ENCODE measurements at places on chromosomes 7 and 10.

GRCh38 chr7:155694851-155695250 lies 50.4 kb downstream of the RBM33 start:
- H3K27me3 ChIP-seq, result no peaks in the 10 kb centered on the region
- H3K4me1 ChIP-seq, result no peaks in the 10 kb centered on the region
- no peak overlapping the region for H3K4me3 ChIP-seq
- H3K36me3 ChIP-seq, result no peaks in the 10 kb centered on the region

GRCh38 chr10:61742812-61743211 lies 80.1 kb downstream of the CABCOCO1 start:
- H3K36me3 ChIP-seq, result no peaks in the 10 kb centered on the region
- H3K27ac ChIP-seq, result no peak overlapping the region
- H3K4me3 ChIP-seq, result no peak overlapping the region
- no peaks in the 10 kb centered on the region for H3K27me3 ChIP-seq

DNA sequence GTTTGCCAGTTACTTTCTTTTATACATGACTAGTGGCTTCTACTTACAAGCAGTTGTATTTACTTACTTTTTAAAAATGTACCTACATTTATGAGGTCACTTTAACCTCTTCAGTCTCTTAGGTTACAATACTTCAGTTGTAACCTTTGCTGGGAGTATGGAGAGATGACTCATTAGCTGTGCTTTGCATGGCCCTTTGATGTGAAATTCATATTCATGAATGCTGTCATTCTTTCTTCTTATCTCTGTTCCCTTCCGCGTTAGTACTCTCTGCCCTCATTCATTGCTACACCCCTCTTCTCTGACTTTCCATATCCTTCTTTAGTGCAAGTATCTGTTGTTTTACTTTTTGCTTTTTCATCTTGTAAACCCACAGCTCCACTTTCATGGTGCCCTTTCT lies 164.3 kb downstream of the BMPER start:
- no peaks in the 10 kb centered on the region for H3K27me3 ChIP-seq
- H3K27ac ChIP-seq, result no peak overlapping the region
- no peak for DNase-seq
- no peaks in the 10 kb centered on the region for H3K36me3 ChIP-seq
- H3K4me1 ChIP-seq, result no peaks in the 10 kb centered on the region

- no peak for DNase-seq
- H3K27ac ChIP-seq, result no peak overlapping the region
- no peaks in the 10 kb centered on the region for H3K36me3 ChIP-seq
- no peaks in the 10 kb centered on the region for H3K4me1 ChIP-seq
- no peaks in the 10 kb centered on the region for H3K27me3 ChIP-seq
- H3K4me3 ChIP-seq, result no peak overlapping the region
Measured at GRCh38 chr10:80542652-80543318, 5.1 kb downstream of the SH2D4B start.

GRCh38 chr7:140074780-140075179 lies 12.0 kb upstream of the PARP12 start:
- no peak overlapping the region for H3K4me3 ChIP-seq
- H3K27ac ChIP-seq, result no peak overlapping the region
- H3K27me3 ChIP-seq, result no peaks in the 10 kb centered on the region
- no peaks in the 10 kb centered on the region for H3K4me1 ChIP-seq

- no peak overlapping the region for H3K27ac ChIP-seq
- H3K27me3 ChIP-seq, result no peaks in the 10 kb centered on the region
- H3K36me3 ChIP-seq, result no peaks in the 10 kb centered on the region
- H3K4me3 ChIP-seq, result no peak overlapping the region
- no peak for DNase-seq
Measured at GRCh38 chr7:91140982-91141381, 123.3 kb upstream of the FZD1 start.

GRCh38 chr7:21414795-21415393 lies 13.0 kb upstream of the SP4 start:
- no peaks in the 10 kb centered on the region for H3K4me1 ChIP-seq
- H3K36me3 ChIP-seq, result no peaks in the 10 kb centered on the region
- DNase-seq, result no peak
- no peak overlapping the region for H3K4me3 ChIP-seq
- no peaks in the 10 kb centered on the region for H3K27me3 ChIP-seq
- no peak overlapping the region for H3K27ac ChIP-seq

DNA sequence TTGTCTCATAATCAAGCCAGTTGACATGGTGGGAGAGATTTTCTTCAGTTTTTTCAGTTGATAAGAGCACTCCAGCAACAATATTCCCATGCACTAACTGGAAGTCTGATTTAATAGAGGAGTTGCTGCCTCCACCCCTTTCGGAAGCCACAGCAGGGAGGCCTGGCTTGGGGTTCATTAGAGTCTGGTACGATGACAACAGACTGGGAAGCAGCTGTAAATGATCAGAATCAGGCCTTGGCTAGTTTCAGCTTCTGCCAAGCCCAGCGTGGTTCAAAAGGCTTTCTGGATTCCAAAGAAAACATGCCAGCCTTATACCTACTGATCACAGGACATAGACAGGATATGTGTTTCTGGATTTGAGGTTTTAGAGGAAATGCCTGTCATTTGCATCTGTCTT lies 274.0 kb downstream of the CSTF2T start:
- DNase-seq, result no peak
- H3K27me3 ChIP-seq, result no peaks in the 10 kb centered on the region
- H3K36me3 ChIP-seq, result no peaks in the 10 kb centered on the region
- H3K4me3 ChIP-seq, result no peak overlapping the region

DNA sequence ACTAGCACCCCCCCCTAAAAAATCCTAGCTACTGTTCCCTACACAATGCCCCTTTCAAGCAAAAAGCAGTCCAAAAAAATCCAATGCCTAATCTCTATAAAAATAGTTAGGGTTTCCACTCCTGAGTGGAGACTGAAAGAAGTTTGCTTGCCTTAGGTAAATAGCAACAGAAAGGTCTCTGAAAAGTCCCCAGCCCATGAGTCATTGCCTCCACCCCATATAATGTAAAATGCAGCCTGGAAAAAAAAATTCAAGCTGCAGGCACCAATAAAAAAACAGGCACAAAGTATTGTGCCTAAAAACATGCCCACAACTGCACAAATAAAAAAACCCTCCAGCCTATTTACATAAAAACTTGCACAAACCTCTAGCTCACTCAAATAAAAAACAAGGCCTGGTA lies 47.5 kb downstream of the ZNF680 start:
- no peaks in the 10 kb centered on the region for H3K4me1 ChIP-seq
- no peaks in the 10 kb centered on the region for H3K27me3 ChIP-seq
- no peak for DNase-seq
- H3K4me3 ChIP-seq, result no peak overlapping the region
- no peaks in the 10 kb centered on the region for H3K36me3 ChIP-seq
- H3K27ac ChIP-seq, result no peak overlapping the region

DNA sequence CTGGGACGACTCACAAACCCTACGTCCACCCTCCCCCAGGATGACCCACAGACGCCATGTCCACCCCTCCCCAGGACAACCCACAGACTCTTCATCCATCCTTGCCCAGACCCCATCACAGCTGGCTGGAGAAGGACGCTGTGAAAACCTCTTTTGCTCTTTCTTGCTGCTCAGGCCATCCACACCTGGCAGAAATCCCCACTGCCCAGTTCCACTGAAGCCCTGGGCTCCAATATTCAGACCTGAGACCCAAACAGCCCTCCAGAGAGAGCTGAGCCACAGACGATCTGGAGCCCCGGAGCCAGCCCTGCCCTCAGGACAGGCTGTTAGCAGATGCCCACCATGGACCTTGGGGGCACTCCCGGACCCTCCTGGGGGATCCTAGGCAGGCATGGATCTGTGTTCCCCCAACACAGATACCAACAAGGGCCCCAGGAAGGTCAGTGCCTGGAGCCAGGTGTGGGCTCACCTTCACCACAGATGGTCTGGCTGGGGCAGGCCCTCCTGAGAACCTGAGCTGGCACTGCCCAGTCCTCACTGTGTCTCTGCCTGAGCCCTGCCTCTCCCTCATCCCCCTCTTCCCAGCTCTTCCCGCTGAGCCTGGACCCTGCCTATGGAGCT lies 226.2 kb downstream of the PTPRN2 start:
- H3K27me3 ChIP-seq, result peaks cover 5% of the 10 kb centered on the region
- no peak overlapping the region for H3K4me3 ChIP-seq
- DNase-seq, result peak; percentile 35
- no peak overlapping the region for H3K27ac ChIP-seq

DNA sequence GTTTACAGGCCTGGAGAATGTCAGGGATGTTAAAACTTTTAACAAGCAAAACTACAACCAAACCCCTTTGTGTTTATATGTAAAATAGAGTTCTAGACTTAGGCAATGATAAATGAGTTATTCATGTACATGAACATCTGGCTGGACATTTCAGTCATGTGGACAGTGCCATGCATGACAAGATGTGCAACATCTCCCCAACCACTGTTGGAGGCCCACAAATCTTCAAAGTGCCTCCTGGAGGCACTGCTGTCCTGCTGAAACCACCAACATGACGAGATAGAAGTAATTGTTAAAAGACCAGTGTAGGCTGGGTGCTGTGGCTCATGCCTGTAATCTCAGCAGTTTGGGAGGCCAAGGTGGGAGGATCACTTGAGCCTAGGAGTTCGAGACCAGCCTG lies 18.4 kb downstream of the PPIA start:
- H3K27me3 ChIP-seq, result no peaks in the 10 kb centered on the region
- H3K4me1 ChIP-seq, result no peaks in the 10 kb centered on the region
- H3K27ac ChIP-seq, result no peak overlapping the region
- H3K4me3 ChIP-seq, result no peak overlapping the region

- no peaks in the 10 kb centered on the region for H3K4me1 ChIP-seq
- no peak overlapping the region for H3K4me3 ChIP-seq
- no peak overlapping the region for H3K27ac ChIP-seq
- no peak for DNase-seq
- H3K36me3 ChIP-seq, result no peaks in the 10 kb centered on the region
Measured at GRCh38 chr7:69693042-69693441, 94.8 kb downstream of the AUTS2 start.

GRCh38 chr7:74028321-74028838 lies 407 bp downstream of the ELN start:
- H3K36me3 ChIP-seq, result no peaks in the 10 kb centered on the region
- DNase-seq, result no peak
- H3K27ac ChIP-seq, result peak overlapping the region; percentile 70

GRCh38 chr7:110898516-110898915 lies 192.4 kb upstream of the LRRN3 start:
- no peak overlapping the region for H3K27ac ChIP-seq
- H3K27me3 ChIP-seq, result no peaks in the 10 kb centered on the region
- H3K36me3 ChIP-seq, result no peaks in the 10 kb centered on the region
- no peaks in the 10 kb centered on the region for H3K4me1 ChIP-seq
- no peak for DNase-seq

DNA sequence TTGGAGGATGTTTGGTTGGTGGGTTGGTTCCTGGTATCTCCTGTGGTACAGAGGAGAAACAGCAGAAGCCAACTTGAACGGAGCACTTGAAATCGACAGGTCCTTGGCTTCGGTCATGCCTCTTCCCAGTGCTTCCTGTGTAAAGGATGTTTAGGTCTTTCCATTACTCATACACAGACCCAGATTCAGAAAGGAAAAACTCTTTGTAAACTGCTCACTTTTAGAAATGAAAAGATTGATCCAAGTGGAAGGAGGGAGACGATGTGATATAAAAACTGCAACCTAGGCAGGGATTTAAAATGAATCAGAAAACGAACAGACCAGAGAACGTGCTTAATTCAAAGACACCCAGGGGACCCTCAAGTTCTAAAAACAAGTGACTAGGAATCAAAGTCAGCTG lies 338.4 kb downstream of the GALNT17 start:
- H3K27me3 ChIP-seq, result no peaks in the 10 kb centered on the region
- no peak overlapping the region for H3K4me3 ChIP-seq
- H3K36me3 ChIP-seq, result no peaks in the 10 kb centered on the region

GRCh38 chr10:120456626-120457430 lies at the start of gene PLPP4:
PLPP4 (plus strand) TSS chr10:120457227; CDS start chr10:120457306, 79 bp downstream.
- H3K4me3 ChIP-seq, result peak within 1 kb of the TSS; percentile 71
- no peak within 1 kb of the TSS for H3K27ac ChIP-seq
- DNase-seq, result no peak

DNA sequence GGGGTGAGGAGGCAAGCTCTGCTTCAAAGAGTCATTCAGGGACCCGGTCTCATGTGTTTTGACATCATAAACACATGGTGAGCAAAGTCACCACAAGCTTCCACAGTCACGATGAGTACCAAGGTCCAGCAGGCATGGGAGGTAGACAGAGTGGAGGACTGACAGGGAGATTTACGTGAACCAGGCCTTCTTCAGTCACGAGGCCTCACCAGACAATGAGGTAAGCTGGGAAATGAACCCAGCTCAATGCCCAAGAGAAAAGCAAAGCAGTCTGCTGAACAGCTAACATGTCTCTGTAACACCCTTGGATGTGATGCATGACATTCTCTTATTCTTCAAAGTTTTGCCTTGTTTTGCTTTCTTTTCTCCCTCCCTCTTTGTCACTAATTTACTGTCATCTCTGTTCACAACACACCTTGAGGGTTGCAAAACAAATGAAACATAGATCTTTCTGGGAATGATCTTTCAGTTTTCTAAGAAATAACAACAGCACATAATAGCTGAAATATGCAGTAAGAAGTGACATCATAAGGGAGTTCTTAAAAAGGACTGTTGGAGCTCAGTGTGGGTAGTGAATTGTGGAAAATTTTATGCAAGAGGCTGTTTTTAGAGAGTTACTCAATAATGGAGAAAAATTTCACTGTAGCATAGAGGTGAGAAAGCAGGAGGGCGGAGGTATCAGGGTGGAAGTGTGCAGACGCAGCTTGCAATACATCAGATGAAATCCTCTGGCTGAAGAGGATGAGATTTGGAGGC lies 9.0 kb downstream of the PPP1R17 start:
- no peak overlapping the region for H3K27ac ChIP-seq
- H3K27me3 ChIP-seq, result no peaks in the 10 kb centered on the region
- DNase-seq, result no peak
- H3K36me3 ChIP-seq, result no peaks in the 10 kb centered on the region
- H3K4me1 ChIP-seq, result no peaks in the 10 kb centered on the region
- no peak overlapping the region for H3K4me3 ChIP-seq

- no peak for DNase-seq
- H3K27ac ChIP-seq, result no peak overlapping the region
- no peaks in the 10 kb centered on the region for H3K36me3 ChIP-seq
- no peak overlapping the region for H3K4me3 ChIP-seq
- no peaks in the 10 kb centered on the region for H3K27me3 ChIP-seq
Measured at GRCh38 chr10:103042129-103042528, 124.0 kb downstream of the CNNM2 start.
